Renal cortical epithelial cell (primary cell): ENCODE measurements at places on chromosomes 16 and 17.

GRCh38 chr17:49388290-49388640, 26.2 kb upstream of the ZNF652 start:
- no peak for DNase-seq

DNA sequence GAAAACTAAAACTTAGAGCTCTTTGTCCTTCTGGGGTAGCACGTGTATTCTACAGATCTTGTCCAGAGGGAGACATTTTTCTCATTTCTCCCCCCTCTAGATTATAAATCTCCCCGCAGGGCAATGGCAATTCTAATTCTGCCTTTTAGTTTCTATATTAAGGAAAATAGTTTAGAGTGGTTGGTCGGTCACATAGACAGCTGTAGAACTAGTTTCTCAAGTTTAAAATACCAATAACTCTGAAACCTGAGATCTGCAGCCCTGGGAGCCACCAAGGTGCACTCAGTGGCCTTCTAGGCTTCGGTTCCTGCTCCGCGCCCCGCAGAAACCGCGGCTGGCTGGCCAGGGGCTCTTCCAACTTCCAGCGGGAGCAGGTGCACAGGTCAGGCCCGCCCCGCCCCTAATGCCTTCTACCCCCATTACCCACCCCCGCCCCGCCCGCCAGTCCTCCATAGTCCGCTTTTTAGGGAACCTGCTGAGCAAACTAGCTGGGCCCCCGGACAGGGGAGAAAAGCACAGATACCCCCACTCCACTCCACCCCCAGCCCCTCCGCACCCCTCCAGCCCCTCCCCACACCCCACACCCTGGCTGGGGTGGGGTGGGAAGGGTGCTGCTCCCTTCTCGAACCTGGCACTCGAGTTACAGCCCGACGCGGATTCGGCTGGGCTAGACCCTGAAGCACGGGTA, 431 bp downstream of the SLFN11 start:
- DNase-seq: peak; percentile 6

DNA sequence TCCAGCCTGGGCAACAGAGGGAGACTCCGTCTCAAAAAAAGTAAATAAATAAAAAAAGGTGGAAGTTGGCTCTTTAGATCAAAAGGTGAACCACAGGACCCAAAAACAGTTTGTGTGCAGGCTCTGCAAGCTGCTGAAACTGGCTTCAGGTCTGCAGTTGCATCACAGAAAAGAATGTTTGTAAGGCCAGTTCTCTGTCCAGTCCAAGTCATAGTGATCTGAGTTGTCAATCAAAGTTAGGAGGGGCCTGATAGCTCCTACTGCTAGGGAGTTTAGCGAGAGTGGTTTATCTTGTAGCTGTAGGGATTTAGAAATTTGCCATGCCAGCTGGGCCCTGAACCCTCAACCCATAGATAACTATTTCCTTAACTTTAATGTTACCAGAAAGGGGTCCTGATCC, 101.2 kb upstream of the CACNG5 start:
- no peak for DNase-seq

- no peak for DNase-seq
Observed at GRCh38 chr16:53061256-53061655, 6.5 kb downstream of the CHD9 start.

GRCh38 chr17:43901861-43902589, 5.3 kb downstream of the MPP2 start:
- no peak for DNase-seq

GRCh38 chr16:89374393-89374960, 115.9 kb downstream of the ANKRD11 start:
- no peak for DNase-seq
